ENCODE measurements at places on chromosomes 7 and 10.

GRCh38 chr7:38070718-38071117, 107.3 kb upstream of the STARD3NL start:
- peak; percentile 4 for DNase-seq

- no peak for DNase-seq
Observed at GRCh38 chr10:69641261-69641980, 11.4 kb downstream of the FAM241B start.

- no peak for DNase-seq
Observed at GRCh38 chr7:131454498-131454897, 101.9 kb downstream of the PODXL start.

DNA sequence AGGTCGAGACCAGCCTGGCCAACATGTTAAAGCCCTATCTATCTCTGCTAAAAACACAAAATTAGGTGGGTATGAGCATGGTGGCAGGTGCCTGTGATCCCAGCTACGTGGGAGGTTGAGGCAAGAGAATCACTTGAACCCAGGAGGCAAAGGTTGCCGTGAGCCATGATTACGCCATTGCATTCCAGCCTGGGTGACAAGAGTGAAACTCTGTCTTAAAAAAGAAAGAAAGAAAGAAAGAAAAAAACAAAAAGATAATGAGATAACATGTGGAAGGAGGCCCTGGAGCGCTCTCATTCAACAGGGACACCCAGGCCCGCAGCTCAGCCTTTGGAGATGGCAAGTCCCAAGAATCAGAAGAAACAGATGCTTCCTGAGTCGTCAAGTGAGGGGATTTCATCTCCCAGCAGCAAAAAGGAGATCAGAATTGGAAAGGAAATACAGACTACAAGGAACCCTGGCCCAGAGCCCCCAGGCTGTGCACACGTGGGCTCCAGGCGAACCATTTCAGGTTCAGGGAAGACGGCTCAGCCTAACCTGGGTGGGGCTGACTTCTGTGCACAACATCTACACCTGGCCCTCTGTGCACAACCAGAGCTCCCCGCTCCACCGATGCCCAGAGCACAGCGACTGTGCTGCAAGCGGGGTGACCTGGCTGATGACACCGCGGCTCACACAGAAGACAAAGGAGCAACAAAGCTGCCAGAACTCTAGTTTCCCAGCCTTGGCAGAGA, 33.3 kb downstream of the GNA12 start:
- DNase-seq, result no peak

DNA sequence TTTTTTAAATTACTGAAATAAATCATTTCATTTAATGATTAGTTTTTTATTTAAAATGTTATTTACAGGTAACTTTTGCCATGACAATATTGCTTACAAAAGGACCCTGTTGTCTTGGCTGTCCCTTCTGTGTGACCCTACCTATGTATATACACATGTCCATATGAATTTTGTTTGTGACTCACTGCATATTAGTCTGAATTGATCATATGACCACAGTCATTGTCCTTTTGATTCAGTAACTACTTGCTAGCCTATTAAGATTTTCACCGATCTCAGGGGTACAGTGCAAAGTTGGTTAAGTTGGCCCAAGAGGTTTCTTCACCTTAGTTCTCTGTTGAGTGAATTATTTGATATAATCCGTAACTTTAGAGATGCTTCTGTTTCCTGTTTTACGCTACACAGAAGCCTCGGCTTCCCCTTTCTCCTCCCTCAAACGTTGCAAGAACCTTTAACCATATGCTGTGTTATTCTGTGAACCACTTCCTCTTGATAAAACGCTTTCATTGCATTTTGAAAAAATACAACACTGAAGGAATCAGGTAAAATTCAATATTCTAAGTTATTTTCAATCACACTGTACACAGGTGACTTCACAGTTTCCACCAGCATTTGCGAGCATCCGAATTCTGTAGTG, 43.9 kb downstream of the APBB1IP start:
- peak; percentile 50 for DNase-seq

GRCh38 chr7:14835384-14835783, 67.2 kb downstream of the DGKB start:
- no peak for DNase-seq

DNA sequence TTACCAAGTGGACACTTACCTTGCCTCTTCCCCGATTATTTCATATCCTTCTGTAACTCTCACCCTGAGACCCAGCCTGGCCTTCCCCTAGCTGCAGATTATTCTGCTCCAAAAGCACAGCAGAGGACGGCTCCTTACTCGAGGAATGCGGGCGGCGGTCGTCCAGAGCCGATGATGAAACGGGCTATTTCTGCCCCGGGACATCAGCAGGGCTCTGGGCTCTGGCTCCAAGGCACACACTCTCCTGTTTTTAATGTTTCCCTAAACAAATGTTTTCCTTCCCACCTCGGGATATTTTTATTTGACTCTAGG, 343 bp upstream of the C10orf71 start:
- DNase-seq, result no peak

DNA sequence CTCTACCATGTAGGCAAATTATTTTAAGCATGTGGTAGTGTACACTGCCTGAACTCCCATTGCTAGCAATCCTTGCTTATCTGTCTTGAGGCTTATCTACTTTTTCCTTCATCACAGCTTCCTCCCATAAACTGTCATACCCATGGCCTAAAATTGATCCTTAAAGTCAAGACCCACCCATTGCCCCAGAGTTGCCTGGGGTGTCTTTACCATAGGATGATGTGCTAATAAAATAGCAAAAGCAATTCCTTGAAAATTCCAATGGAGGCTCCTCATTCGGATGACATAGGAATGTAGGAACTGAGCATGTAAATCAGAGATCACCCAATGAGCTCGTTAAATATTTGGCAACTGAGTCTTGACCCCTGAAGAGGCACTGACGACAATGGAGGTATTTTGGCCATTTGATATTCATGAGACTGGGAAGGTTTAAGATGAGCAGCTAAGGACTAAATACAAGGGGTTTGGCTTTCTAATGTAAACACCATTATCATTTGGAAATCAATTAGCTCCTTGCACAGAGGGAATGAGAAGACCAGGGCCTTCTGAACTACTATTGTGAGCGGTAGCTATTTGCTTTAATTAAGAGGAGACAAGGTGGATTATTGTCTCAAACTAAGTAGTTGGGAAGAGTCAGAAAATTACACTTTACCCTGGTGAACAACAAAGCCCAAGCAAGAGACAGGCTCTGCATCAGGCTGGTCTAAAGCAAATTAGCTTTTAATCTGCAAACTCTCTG, 234.9 kb downstream of the GATA3 start:
- DNase-seq, result no peak

DNA sequence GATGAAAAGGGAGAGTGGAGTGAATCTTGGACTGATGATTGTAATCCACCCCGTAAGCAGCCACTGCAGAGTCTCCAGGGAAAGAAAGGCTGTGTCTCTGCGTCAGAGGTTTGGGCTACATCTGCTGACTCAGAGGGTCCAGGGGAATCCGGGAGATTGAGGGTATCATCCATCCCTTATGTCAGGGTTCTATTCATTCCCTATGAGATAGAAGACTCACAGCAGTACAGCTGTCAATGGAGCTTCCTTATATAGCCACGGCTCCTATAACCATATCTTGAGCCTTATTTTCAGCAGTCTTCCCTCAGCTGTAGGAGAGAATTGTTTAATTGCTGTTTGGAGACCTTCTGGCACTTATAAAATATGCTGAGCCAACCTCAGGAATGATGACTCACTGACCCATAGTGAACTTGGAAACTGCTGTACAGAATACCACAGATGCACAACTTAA, 558.2 kb upstream of the PFKP start:
- no peak for DNase-seq

DNA sequence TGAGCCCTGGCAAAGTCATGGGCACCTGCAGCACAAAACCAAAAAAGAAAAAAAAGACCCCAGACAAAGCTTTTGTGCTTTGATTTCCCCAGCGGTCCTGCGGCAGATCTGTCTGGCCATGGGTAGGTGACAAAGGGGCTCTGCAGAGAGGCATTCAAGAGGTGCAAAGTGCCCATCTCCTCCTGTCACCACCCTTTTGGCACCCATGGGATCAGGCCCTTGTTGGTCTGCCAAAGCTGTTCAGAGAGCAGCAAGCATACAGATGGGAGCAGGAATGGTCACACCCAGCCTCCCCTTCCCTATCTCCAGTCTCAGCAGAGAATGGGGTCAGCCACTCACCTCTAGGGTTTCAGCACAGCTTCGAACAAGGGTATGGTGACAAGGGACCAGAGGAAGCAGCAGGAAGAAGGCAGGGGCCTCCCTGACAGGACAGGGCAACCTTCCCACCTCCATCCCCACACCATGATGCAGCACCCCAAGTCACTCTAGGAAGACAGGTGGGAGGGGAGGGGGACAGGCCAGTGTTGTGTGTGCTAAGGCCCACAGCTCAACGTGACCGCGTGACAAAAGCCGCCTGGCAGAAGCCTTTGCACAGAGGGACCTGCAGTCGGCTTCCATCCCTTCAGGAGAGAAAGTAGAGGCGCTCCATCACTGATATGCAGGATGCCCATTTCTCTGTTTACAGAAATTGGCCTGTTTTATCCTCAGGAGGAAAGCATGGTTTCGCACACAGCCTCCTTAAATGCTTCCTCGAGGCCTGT, 6.3 kb downstream of the CAMK2G start:
- DNase-seq, result no peak

- DNase-seq, result no peak
Observed at GRCh38 chr7:550881-551614, 31.4 kb upstream of the PDGFA start.

GRCh38 chr7:40721342-40721949, 586.6 kb downstream of the SUGCT start:
- no peak for DNase-seq

DNA sequence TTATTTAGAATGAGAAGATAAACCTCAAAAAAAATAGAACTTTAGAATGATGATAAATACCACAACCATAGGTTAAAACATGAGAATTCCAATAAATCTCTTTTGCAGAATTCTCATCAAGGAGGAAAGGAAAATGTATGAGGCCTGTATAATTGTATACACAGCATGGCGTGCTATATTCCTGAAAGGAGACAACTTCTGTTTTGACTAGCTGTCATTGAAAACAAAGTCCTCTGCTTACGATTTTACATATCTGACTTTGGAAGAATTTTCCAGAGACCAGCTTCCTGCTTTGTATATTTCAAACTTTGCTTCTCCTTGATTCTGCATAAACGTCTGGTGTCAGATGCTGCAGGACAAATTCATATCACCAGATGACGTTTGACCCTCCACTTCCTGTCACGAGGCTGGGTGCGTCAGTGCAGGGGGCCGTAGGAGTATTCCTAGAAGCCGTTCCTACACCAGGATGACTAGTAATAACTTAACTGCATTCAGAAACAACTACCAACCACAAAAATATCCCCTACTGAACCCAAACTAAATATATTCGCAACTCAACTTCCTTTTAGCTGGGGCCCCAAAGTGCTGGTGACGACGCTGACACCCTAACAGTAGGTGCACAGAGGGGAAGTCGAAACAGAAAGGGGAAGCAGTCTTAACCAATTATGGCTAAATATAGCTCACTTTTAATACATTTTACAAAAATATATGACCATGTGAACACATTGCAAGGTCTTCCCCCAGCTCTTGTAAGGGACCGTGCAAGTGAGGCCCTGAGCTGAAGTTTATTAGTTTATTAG, 178.6 kb upstream of the INHBA start:
- peak; percentile 89 for DNase-seq

DNA sequence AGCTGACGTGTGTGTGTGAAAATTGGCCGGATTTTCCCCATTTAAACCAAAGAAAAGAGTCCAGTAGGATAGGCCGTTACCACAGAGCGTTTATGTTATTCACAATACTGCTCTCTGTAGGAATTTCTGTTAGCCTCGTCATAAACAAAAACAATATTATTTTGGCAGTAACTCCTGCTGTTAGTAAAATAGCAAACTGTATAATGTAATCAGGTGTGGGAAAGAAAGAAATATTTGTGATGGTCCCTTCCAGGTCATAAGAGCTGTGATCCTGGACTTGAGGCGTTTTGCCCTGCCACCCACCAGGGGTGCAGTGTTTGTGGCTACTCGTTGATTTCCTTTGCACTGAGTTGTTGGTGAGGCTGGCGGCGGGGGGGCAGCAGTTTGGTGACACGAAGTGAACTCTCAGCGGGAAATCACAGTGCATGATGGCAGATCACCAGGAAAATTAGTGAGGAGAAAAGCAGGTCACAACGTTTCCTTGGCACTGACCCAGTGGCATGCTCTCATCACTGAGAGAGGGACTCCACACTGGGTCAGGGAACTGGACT, 2.8 kb downstream of the EEPD1 start:
- DNase-seq, result no peak

DNA sequence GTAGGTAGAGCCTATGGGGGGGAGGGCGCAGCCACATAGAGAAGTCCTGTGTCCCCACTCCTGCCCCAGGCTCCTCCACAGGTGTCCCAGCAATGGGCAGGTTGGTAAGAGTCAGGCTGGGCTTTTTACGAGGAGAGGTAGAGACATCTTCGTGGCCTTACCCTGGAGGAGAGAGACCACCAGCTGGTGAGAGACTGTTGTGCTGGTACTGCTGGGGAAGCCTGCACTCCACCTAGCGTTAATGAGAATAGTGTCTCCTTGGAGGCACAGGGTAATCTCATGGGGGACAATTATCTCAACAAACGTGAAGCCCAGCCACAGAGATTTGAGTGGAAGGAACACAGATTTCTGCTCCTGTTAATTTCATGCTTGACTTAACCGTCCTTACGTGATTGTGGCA, 29.5 kb upstream of the RASGEF1A start:
- DNase-seq, result no peak

DNA sequence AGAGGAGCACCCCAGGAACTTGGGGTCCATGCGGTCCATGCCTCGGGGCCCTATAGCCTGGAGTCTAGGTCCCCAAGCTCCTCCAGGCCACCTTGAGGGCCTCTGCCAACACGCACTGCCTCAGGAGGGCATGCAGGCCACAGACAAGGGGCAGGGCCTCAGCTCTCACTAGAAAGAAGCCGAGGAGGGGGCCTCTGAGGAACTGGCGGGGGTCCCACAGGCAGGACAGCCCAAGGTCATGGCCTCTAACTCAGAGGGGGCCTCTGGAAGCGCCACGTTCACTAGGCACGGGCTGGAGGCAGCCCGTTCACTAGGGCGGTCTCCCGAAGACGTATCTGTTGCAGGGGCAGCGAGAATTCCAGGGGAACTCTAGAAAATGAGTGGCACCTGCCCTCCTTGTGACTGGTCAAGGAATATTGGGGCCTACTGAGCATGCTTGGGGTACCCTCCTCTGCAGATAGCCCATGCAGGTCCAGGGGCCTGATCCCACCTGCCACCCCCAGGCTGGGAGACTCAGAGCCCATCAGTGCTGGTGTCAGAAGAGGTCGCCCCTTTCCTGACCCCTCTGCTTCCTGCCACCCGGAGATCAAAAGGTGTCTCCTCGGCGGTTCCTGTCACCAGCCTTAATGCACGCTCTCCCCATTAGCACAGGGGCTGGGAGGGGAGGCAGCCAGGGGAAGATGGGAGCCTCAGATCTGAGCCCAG, 86.7 kb upstream of the RET start:
- DNase-seq, result no peak

DNA sequence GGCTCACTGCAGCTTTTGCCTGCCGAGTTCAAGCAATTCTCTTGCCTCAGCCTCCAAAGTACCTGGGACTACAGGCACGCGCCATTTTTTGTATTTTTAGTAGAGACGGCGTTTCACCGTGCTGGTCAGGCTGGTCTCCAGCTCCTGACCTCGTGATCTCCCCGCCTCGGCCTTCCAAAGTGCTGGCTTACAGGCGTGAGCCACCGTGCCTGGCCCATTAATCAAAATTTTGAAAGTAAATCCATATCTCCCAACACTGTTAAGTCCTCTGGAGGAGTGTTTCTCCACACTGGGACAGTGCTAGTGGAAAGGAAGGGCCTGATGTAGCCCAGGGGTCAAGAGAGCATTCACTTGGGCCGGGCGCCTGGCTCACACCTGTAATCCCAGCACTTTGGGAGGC, 644.6 kb downstream of the SH2D4B start:
- no peak for DNase-seq

- DNase-seq, result no peak
Observed at GRCh38 chr7:36084485-36085091, 68.5 kb upstream of the EEPD1 start.

Data from activated CD4-positive, alpha-beta T cell treated with anti-CD3 and anti-CD28 coated beads, Interleukin-2, amount 50 U/mL, for 16 hours (primary cell).